Activated T-helper 1 cell treated with Interleukin-2 at 50 U/mL for 16 hours (primary cell): ENCODE measurements at places on chromosomes 13 and 19.

DNA sequence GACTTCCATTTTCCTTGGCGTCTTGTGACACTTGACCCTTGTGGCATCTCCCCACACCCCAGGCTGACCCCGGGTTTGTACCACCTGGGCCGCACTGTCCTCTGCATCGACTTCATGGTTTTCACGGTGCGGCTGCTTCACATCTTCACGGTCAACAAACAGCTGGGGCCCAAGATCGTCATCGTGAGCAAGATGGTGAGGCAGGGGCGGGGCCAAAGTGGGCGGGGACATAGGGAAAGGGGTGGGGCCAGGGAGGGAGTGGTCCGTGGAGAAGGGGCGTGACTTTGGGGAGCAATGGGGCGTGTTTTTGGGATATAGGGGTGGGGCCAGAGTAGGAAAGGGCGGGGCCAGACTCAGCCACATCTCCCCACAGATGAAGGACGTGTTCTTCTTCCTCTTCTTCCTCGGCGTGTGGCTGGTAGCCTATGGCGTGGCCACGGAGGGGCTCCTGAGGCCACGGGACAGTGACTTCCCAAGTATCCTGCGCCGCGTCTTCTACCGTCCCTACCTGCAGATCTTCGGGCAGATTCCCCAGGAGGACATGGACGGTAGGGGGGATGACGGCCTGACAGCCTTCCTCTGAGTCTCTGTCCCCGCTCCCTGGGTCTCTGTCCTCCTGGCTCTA lies 42.8 kb downstream of the TRPM4 start:
- no peak for DNase-seq

- no peak for DNase-seq
These were observed 21.3 kb downstream of the IPO5 start for GRCh38 chr13:97974773-97975172.

GRCh38 chr19:40284501-40285352 lies at the start of gene AKT2:
Gene AKT2, minus strand, starts transcription at chr19:40285345. Its CDS starts 20,078 bp downstream, at chr19:40265267.
- DNase-seq, result peak; percentile 10

GRCh38 chr19:48292798-48293197 lies 22.9 kb downstream of the ZNF114 start:
- DNase-seq, result no peak

- no peak for DNase-seq
These were observed 19.2 kb downstream of the RCN3 start for GRCh38 chr19:49546825-49547565.

GRCh38 chr13:47903836-47904235 lies 97.2 kb downstream of the SUCLA2 start:
- no peak for DNase-seq
